ENCODE measurements at places on chromosomes 5 and 9.

DNA sequence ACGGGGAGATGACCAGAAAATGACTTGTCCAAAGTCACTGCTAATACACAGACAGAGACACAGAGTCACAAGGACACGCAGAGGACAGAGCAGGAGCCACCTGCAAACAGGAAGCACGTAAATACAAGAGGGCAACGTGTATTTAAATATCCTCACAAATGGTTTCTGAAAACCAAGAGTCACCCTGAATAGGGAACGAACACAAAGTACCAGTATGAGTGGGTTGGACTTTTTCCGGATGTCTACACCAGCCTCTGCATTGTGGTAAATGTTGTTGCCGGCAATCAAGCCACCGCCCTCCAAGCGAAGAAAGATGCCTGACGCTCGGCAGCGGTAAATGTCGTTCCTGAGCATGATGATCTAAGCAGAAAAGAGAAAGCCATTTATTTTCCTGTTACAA is 44.5 kb downstream of the FBXO10 start:
- DNase-seq, result no peak

DNA sequence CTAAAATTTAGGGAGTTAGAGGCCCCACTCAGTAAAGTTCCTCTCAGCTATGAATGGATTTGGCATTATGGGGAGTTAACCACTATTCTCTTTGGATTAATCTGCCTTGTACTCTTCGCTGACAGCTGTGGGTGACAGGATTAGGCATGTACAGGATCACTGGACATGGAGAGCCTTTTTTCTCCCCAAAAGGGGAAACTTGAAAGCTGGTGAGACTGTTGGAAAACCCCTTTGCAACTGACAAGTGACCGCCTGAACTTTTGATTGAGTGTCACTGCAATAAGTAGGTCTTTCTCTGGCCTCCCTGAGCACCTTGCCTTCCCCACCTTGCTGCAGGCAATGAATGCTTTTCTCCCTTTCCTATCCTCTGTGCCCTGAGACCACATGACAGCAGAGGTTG is 68.3 kb downstream of the ERP44 start:
- no peak for DNase-seq

DNA sequence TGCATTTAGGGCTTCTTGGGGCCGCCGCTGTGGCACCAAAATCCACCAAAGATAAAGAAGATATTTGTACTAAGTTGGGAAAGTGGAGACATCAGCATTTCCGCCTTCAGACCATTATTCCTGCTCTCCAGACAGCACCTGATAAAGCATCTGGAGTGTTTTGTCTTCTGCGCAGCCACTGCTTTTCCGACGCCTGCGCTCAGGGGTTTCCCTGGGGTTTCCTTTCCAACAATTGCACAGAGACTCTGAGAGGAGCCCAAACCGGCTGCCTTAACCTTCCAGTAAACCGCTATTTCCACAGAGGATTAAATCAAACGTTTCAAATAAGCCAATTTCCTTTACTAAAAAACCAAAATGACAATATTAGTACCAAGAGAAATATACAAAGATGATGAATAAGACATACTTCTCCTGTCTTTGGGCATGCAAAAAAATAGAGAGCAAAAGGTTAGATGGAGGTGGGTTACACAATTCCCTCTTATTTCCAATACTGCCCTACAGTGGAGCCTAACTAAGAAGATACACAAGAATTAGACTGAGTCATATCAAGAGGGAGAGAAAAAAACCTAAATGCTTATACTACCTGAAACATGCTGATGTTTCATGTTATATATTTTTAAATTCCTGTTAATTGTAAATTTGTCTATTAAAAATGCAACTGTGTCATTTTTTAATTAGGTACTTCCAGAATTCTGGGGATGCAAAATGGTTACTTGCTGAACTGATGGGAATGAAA is 98.4 kb downstream of the MAPKAP1 start:
- no peak for DNase-seq

GRCh38 chr9:134922932-134923240 is 5.2 kb upstream of the FCN1 start:
- DNase-seq, result no peak

DNA sequence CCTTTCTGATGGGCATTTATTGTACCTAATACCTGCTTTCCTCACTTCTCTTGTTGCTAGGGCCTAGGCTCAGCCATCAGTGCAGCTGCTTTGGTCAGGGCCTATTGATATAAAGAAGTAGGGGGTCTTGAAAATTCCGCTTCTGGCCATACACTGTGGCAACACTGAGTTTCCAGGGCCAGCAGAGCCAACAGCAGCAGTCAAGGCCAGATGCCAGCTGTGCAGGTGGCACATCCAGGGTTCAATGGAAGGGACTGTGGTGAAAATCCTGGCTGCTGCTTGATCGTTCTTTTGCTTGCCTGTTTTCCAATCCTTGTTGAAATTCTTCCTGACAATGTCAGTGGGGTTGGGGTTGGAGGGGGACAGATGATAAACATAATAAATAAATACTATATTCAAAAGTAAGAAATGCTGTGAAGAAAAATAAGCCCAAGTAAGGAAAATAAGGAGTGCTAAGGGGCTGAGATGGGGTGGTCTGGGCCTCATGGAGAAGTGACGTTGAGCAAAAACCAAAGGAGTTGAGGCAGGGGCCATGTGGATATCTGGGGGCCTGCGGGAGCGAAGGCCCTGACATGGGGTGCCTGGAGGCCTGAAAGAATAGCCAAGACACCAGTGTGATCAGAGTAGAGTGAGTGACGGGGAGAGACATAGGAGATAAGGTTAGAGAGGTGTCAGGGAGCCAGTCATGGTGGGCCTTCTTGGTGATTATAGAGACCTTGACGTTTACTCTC is 91.0 kb upstream of the ALDH1B1 start:
- DNase-seq, result no peak

DNA sequence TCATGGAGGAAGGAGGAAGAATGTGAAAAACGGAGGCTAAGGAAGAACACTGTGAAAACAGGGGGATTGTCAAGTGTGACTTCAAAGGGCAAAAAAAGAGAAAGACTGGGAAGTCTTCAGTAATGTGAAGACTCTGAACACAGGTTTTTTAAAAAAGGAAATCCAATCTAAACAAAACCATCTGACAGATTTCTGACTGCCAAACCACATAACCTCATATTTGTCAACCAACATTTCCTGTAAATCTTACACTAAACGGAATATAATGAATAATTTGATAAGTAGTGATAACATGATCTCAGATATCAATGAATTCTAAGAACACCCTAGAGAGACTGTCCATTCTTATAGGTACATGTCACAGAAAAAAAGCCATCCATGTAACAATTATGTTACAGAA is 124.7 kb downstream of the FBN2 start:
- no peak for DNase-seq

- DNase-seq, result no peak
Measured at GRCh38 chr9:122955961-122956360, 15.1 kb downstream of the RABGAP1 start.

DNA sequence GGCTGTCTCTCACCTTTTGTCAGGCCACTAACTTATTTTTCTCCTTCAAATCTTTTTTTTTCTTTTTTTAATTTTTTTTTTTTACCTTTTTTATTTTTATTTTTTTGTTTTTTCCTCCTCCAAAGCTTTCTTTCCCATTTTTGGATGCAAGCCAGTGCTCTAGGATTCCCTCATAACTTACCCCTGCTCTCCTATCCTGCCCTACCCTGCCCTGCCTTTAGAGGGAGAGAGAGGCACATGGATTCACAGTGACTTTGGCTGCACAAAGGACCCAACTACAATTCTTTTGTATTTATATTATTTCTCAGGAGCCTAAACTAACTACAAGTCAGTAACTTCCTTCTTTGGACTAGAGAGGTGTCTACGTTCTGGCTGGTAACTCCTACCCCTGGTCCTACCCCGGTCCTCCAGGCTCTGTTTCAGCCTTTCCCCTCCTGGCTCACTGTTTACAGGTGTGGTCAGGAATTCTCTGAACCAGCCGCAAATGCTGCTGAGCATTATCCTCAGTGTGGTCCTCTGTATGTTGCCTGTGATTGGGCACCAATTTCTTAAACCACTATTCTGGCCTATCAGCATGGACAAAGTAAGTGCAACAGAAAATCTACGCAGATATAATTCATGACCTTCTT is 8.4 kb upstream of the RUSC2 start:
- DNase-seq, result no peak

Measured in mesothelial cell of epicardium (in vitro differentiated cells).